ENCODE measurements at places on chromosomes 16 and 17. TPM values are rescaled to one million over a fixed set of nuclear protein-coding genes. Genes with fewer than 3 reads are reported as not detected.

Gene ZDHHC7
- 134 TPM for total RNA-seq

Gene COQ9
- total RNA-seq, result 38.6 TPM

Gene PTX4
- not detected for total RNA-seq

Gene HOXB3
- 1.5 TPM for total RNA-seq

Gene CX3CL1
- total RNA-seq, result not detected

Gene VPS9D1
- total RNA-seq, result 13.3 TPM

Gene SMG1
- 99.6 TPM for total RNA-seq

Gene MRM1
- total RNA-seq, result 2.7 TPM

Gene TBC1D3E
- not detected for total RNA-seq

Gene BICDL2
- total RNA-seq, result 0.29 TPM

Gene SCARF1
- total RNA-seq, result 0.88 TPM

Gene FOXO3B
- 8.7 TPM for total RNA-seq

Gene TENT4B
- 10.1 TPM for total RNA-seq

Gene ABCC3
- 12.4 TPM for total RNA-seq

DNA sequence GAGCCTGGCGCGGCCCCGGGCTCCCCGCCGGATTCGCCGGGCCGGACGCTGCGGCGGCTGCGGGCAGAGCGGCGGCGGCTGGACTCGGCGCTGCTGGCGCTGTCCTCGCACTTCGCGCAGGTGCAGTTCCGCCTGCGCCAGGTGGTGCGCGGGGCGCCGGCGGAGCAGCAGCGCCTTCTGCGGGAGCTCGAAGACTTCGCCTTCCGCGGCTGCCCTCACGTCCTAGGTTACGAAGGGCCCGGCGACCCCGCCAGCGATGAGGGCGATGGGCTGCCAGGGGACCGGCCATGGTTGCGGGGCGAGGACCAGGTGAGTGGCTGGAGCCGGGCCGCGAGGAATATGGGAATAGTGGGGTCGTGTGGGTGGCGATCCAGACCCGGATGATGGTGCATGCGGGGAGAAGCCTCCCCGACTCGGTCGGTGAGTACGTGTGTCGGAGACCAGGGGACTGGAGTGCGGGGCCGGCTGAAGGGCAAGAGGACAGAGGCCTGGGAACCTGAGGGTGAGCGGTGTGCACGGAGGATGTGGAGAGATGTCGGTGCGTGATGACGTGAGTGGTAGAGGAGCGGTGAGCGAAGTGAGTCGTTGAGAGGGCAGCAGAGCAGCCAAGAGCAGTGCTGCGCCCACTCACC, 517 bp downstream of the RUNDC1 start:
- DNase-seq, result peak; percentile 93

GRCh38 chr17:37191219-37191618, 184.6 kb upstream of the C17orf78 start:
- no peak for DNase-seq

- DNase-seq, result peak; percentile 99
Measured at GRCh38 chr17:45132572-45133463, 503 bp upstream of the PLCD3 start.

DNA sequence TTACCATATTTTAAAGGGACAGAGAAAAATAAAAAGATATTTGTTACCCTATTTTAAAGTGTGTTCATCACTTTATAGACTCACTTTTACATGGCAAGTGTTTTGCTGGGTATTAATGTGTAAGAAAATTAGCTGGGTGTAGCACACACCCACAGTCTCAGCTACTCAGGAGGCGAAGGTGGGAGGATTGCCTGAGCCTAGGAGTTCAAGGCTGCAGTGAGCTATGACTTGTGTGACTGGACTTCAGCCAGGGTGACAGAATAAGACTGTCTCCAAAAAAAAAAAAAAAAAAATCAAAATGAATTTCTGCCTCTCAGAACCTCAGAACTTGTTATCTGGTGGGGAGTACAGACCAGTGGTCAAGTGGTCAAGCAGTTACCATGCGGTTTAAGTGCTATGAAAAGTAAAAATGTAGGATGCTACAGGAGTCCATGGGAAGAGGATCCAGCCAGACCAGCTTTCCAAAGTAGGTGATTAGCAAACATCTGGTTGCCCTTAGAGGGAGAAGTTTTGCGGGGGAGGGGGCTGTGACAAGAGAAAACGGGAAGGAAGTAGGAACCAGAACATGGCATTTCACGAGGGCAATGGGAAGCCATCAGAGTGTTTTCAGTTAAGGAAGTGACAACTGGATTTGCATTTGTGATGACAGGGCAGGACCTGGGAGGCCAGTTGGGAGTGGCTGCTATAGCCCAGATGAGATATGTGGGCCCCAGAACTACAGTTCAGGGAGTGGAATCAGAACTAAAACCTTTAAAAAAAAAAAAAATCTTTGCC, 13.9 kb downstream of the CNEP1R1 start:
- DNase-seq, result no peak

DNA sequence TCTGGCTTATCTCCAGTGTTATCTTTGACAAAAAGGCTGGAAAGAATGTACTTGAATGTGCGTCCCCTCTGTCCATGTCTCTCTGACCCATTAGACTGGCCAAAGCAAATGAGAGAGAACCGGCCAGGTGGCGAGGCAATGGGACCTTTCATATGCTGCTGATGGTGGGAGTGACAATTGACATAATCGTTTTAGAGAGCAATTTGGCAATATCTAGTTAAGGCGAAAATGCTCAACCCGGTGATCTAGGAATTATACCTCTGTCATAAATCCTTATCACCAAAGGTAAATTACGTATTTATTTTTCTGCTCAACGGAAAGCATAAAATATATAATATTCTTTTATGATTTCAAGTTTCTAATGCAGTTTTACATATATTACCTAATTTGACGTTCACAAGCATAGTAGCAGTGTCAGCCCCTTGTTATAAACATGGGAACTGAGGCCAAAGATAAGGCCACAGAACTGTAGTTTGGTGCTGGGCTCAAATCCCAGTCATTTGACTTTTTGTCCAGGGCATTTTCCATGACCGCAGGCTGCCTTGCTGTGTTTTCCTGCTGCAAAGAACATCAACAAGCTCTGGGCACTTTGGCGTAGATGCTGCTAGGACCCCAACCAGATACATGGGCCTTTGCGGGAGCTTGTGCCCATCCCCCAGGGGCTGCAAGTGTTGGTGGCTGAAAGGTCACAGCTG, 14.7 kb upstream of the SDK2 start:
- DNase-seq, result no peak

DNA sequence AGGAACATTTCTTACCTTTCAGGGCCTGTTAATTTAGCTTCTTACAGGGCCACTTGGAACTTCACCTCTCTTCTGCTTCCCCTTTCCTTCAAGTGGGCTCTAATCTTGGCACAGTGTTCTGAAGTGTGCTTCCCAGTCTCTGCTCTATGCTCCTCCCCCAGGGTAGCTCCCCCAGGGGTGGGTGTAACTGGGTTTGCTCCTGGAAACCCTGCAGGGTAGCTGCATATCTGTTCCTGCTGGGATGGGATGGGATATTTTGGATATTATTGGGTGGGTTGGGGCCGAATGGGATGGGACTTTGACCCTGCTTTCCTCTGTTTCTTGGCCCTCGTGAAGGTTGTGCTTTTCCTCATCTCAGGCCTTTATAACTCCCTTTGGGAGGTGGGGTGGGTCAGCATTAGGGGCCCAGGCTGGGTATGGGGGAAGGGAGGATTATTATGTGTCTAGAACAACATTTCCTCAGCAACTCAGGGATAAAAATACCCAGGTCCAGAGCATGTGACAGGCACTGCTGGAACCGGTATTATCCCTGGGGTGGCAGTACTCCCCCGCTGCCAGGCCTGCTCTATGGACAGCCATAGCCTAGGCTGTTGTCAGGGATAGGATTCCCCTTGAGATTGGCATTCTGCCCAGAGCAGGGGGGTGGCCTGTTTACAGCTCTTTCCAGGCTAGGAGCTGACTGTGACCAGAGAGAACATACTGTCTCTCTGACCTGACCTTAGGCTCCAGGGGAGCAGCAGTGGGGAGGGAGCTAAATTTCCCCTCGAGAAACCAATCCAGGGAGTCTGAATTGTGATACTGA, 5.0 kb downstream of the NFE2L1 start:
- DNase-seq, result peak; percentile 61

GRCh38 chr16:62392698-62393097, 356.5 kb upstream of the CDH8 start:
- DNase-seq, result peak; percentile 10

GRCh38 chr17:9020824-9021157, 519 bp upstream of the NTN1 start:
- no peak for DNase-seq

GRCh38 chr16:85041219-85042166, 13.9 kb downstream of the KIAA0513 start:
- no peak for DNase-seq

- DNase-seq, result peak; percentile 31
Measured at GRCh38 chr17:39364236-39365025, 37.0 kb downstream of the FBXL20 start.

- DNase-seq, result peak; percentile 50
Measured at GRCh38 chr17:73348829-73349095, 37.0 kb upstream of the CDC42EP4 start.

- DNase-seq, result peak; percentile 64
Measured at GRCh38 chr17:39147221-39148185, 3.9 kb downstream of the PLXDC1 start.

- DNase-seq, result no peak
Measured at GRCh38 chr17:60902399-60902798, 224.7 kb downstream of the BCAS3 start.

- DNase-seq, result no peak
Measured at GRCh38 chr17:36730857-36731490, 129.6 kb downstream of the MRM1 start.

- no peak for DNase-seq
Measured at GRCh38 chr17:69593351-69593715, 178.8 kb downstream of the MAP2K6 start.

DNA sequence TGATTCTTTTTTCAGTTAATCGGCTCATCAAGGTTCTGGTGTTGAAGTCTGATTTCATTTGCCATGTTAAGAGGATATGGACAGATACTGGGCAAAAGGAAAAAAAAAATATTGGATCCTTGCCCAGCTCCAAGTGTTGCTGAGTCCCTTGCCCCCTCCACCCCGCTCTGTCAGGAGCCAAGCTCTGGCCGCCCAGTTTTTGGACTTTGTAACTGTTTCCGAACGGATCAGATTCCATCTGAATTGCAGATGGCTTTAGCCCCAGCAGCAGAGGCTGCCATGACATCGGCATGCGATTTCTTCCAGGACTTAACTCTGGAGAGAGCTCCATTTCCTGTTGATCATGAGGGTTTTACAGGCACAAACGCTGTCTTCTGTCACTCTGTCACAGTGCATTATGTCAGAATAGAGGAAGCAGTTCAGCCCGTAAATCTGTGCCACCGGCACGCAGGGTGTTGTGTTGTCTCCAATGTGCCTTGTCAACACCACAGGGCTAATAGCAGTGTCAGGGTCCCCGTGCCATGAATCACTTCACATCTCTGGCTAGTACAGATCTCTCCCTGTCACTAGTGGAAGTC, 615.6 kb downstream of the MAF start:
- DNase-seq, result no peak

GRCh38 chr17:80789356-80789902, 202.2 kb upstream of the CHMP6 start:
- peak; percentile 95 for DNase-seq

- DNase-seq, result no peak
Measured at GRCh38 chr17:35542990-35543389, 5.5 kb upstream of the SLFN12L start.

GRCh38 chr16:22912654-22913053, 98.7 kb downstream of the HS3ST2 start:
- no peak for DNase-seq

- DNase-seq, result no peak
Measured at GRCh38 chr17:35423761-35424160, 8.5 kb downstream of the SLFN12 start.

DNA sequence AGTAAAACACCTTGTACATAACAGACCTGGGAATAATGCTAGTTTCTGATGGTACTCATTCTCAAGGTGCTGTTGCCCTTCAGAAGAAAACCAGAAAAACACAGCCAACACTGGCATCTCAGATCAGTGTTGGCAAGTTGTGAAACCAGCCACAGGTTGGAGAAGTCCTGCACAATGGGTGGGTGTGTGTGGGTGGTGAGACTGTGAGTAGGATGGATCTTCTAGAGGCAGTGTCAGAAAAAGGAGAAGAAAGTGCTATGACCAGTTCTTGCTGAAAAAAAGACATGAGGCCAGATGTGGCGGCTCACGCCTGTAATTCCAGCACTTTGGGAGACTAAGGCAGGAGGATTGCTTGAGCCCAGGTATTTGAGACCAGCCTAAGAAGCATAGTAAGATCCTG, 35.2 kb upstream of the SMIM36 start:
- DNase-seq, result no peak

DNA sequence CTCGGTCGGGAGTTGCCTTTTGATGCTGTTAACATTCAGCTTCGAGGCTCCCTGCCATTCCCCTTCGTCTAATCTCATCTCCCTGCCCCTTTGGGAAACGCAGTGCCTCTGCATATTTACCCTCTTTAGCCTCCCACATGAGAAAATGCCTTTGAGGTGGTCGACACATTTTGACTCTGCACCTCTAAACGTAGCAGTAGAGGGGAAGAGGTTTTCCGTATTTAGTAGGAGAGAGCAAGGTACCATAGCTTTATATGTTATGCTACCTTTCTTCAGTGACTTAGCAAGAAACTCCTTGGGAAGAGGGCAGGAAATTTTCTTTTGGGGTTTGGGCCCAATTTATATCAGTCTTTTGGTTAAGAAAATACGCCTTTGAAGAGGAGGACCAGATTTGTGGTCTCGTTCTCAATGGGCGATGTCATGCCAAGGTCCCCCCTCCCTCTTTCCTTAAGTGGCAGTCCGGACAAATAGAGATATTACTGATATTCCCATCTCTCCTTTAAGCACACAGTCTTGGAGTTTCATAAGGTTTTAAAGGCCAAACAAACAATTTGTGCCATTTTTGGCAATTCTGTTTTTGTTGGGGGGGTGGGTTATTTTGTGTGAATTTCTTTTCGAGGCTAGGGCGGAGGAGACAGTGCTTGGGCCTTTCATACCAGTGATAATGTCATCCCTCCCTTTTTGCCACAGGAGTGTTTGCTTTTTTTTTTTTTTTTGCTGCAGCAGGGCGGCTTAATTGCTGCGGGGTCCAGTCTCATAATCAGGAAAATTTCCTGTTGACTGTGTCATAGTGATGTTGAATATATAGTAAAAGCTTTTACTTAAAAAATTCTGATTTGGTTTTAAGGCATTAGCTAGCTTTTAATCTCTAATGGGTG, 1.5 kb downstream of the PAFAH1B1 start:
- DNase-seq, result peak; percentile 71

DNA sequence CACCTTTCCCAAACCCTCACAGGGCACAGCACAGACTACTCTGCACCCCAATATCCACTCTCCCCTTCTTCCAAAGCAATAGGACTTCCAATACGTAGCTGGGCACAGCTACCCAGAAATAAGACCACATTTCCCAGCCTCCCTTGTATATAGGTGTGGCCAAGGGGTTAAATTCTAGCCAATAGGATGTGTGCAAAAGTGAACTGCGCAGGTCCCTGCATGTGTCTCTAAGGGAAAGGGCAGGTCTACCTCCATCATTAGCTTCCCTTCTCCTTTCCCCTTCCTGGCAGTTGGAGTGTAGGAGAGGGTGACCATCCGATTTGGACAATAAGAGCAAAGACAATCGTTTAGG, 25.5 kb upstream of the SNN start:
- no peak for DNase-seq

GRCh38 chr17:64240741-64241347, 22.2 kb downstream of the TEX2 start:
- DNase-seq, result no peak

All from osteoblast (primary cell).